ENCODE measurements at places on chromosomes 3 and 15. TPM values are rescaled to one million over a fixed set of nuclear protein-coding genes. Genes with fewer than 3 reads are reported as not detected.

- H3K4me3 ChIP-seq: no peak overlapping the region
- DNase-seq: no peak
- H3K4me1 ChIP-seq: peaks cover 20% of the 10 kb centered on the region
- peaks cover 5% of the 10 kb centered on the region for H3K36me3 ChIP-seq
Observed at GRCh38 chr3:38264779-38265178, 833 bp upstream of the SLC22A13 start.

DNA sequence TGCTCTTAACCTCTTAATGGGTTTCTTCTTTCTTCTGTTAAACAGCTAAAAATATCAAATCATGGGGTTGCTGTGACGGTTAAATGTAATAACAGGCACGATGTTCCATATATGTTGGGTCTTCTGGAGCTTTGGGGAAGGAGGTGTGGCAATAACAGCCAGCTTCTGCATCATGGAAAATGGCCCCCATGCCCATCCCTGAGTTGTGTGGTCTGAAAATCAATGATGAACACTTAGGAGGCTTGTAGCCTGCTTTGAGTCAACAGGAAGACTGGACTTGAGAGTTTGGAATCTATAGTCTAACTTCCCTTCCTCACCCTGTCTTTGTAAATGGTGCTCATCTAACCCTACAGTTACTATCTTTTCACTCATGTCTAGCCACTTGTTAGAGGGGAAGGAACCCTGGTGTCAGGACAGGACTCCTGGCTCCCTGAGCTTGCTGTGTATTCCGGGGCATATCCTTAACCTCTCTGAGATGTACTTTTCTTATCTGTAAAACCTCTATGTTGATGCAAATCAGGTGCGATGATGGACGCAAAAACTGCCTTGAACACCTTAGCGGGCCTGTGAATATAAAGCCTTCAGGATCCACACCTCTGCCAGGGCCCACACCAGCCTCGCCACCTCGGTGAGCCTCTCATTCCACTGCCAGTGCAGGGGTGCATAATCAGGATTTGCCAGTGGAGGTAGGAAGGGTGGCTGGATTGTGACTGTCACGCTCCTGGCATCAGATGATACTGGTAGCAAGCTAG lies 27.5 kb downstream of the SMAD3 start:
- H3K36me3 ChIP-seq: peaks cover 61% of the 10 kb centered on the region
- no peak for DNase-seq
- H3K4me1 ChIP-seq: peaks cover 100% of the 10 kb centered on the region
- H3K27ac ChIP-seq: peak overlapping the region; percentile 87
- peak overlapping the region; percentile 27 for H3K4me3 ChIP-seq

GRCh38 chr3:172272698-172273097 lies 175.6 kb downstream of the GHSR start:
- no peak for DNase-seq
- no peak overlapping the region for H3K27ac ChIP-seq
- no peaks in the 10 kb centered on the region for H3K4me1 ChIP-seq
- H3K36me3 ChIP-seq: peaks cover 14% of the 10 kb centered on the region

- peak overlapping the region; percentile 87 for H3K27ac ChIP-seq
- H3K4me1 ChIP-seq: peaks cover 22% of the 10 kb centered on the region
- H3K4me3 ChIP-seq: peak overlapping the region; percentile 81
- no peak for DNase-seq
- H3K36me3 ChIP-seq: no peaks in the 10 kb centered on the region
Observed at GRCh38 chr3:138944929-138945708, 1.8 kb downstream of the FOXL2 start.

- H3K27ac ChIP-seq: no peak overlapping the region
- H3K4me1 ChIP-seq: peaks cover 5% of the 10 kb centered on the region
- H3K27me3 ChIP-seq: no peaks in the 10 kb centered on the region
- H3K36me3 ChIP-seq: peaks cover 8% of the 10 kb centered on the region
- H3K4me3 ChIP-seq: no peak overlapping the region
Observed at GRCh38 chr3:52939600-52939999, 42.3 kb upstream of the STIMATE start.

- peaks cover 23% of the 10 kb centered on the region for H3K4me1 ChIP-seq
- no peak for DNase-seq
- H3K27me3 ChIP-seq: no peaks in the 10 kb centered on the region
- peak overlapping the region; percentile 77 for H3K4me3 ChIP-seq
Observed at GRCh38 chr3:52532517-52532837, 1.2 kb downstream of the NT5DC2 start.

- H3K4me1 ChIP-seq: no peaks in the 10 kb centered on the region
- DNase-seq: no peak
- no peak overlapping the region for H3K27ac ChIP-seq
Observed at GRCh38 chr3:9330166-9330703, 32.6 kb upstream of the THUMPD3 start.

GRCh38 chr15:68218331-68218730 lies 11.2 kb downstream of the CLN6 start:
- no peak overlapping the region for H3K27ac ChIP-seq
- H3K27me3 ChIP-seq: no peaks in the 10 kb centered on the region
- peaks cover 10% of the 10 kb centered on the region for H3K36me3 ChIP-seq
- no peak for DNase-seq
- H3K4me1 ChIP-seq: peaks cover 5% of the 10 kb centered on the region

DNA sequence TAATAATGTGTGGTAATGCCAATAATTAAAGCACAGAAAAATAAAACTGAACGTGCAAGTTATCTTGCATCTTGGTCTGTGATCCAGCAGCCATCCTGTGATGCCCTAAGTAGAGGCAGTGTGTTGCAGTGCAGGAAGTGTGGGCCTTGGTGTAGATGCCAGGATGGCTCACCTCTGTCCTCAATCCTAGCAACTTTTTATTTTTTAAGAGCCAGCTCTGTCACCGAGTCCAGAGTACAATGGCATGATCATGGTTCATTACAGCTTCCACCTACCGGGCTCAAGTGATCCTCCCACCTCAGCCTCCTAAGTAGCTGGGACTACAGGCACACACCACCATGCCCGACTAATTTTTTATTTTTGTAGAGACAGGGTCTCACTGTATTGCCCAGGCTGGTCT lies 7.6 kb downstream of the BAHD1 start:
- peaks cover 8% of the 10 kb centered on the region for H3K36me3 ChIP-seq
- peaks cover 40% of the 10 kb centered on the region for H3K4me1 ChIP-seq
- DNase-seq: no peak
- no peak overlapping the region for H3K4me3 ChIP-seq

- peaks cover 9% of the 10 kb centered on the region for H3K4me1 ChIP-seq
- DNase-seq: no peak
- H3K36me3 ChIP-seq: no peaks in the 10 kb centered on the region
- no peak overlapping the region for H3K4me3 ChIP-seq
- H3K27me3 ChIP-seq: peaks cover 1% of the 10 kb centered on the region
- H3K27ac ChIP-seq: no peak overlapping the region
Observed at GRCh38 chr15:56906766-56907165, 11.7 kb upstream of the TCF12 start.

DNA sequence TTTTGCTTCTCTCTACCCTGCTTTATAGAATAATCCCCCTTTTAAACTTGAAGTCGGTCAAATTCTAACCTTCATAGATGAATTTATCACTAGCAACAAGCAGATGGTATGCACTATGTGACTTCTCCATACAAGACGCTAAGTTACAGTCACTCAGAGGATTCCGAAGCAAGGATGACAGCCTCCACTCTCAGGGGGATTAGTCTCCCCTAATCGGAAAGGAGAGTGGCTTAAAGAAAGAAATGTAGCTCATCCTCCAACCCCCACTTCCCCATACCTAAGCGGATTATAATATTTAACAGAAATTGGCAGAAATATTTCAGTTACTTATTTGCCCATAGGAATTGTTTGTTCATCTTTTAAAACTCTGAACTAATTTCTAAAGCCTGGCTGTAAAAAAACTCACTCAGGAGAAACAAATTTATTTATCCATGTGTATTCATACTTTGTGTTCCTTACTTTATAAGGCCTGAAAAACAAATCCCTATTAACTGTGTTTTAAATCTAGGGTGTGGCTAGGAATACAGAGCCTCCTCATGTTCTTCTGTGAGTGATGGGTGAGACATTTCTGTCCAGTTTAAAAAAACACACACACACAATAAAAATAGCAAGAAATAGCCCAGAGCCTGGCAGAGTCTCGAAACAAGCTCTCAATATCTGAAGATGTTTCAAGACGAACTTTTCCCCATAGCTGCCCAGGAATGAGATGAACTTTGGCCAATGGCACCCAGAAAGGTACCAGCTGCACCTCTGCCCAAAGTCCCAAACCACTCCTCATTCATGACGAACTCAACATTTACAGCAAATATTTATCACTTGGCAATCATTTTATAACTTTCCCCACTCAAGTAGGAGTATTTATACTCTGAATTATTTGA lies 18.7 kb downstream of the SIAH2 start:
- H3K36me3 ChIP-seq: peaks cover 71% of the 10 kb centered on the region
- peak overlapping the region; percentile 77 for H3K27ac ChIP-seq
- peaks cover 89% of the 10 kb centered on the region for H3K4me1 ChIP-seq

DNA sequence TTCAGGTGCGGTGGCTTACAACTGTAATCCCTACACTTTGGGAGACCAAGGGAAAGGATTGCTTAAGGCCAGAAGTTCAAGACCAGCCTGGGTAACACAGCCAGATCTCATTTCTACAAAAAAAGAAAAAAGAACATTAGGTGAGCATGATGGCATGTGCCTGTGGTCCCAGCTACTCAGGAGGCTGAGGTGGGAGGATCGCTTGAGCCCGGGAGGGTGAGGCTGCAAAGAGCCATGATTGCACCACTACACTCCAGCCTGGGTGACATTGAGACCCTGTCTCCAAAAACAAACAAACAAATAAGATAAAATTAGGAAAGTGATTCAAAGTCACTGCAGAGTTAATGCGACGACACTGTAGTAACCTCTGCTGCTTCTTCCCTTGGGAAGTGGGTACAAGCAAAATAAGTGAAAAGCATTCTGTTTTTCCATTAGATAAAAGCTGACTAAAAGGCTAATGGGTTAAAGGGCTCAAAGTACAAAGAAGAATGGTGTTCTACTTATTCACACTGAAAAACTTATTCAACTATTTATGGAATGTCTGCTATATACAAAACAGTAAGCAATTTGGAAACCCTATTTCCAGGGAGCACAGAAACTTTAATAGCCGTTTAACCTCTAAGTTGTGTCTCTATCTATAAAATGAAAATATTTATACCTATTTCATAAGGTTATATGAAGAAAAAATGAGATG lies 8.0 kb upstream of the RPS27L start:
- H3K36me3 ChIP-seq: peaks cover 2% of the 10 kb centered on the region
- peaks cover 7% of the 10 kb centered on the region for H3K4me1 ChIP-seq
- H3K27ac ChIP-seq: no peak overlapping the region
- H3K4me3 ChIP-seq: no peak overlapping the region

The GOLGA8O gene
- 3.3 TPM for total RNA-seq

The LYZL4 gene
- total RNA-seq: not detected

The OR5K2 gene
- not detected for total RNA-seq

All from activated T-helper 1 cell treated with anti-CD3 and anti-CD28 coated beads, Interleukin-12 subunit alpha, Interleukin-12 subunit beta, Interleukin-2, Interleukin-4 antibody, amounts not matched to agents 30 ng/mL and 10 ng/mL and 1 ng/mL, durations not matched to agents 14 hours and 24 hours and 36 hours (primary cell).